GM23248 (cell line): ENCODE measurements at places on chromosomes 16 and 17. TPM values are rescaled to one million over a fixed set of nuclear protein-coding genes. Genes with fewer than 3 reads are reported as not detected.
A peak's percentile ranks its signal among the peaks of the same experiment; 100 is the strongest.

- H3K4me1 ChIP-seq, result no peaks in the 10 kb centered on the region
- no peak overlapping the region for H3K4me3 ChIP-seq
- no peaks in the 10 kb centered on the region for H3K27me3 ChIP-seq
Observed at GRCh38 chr16:50809561-50809960, 67.7 kb downstream of the CYLD start.

DNA sequence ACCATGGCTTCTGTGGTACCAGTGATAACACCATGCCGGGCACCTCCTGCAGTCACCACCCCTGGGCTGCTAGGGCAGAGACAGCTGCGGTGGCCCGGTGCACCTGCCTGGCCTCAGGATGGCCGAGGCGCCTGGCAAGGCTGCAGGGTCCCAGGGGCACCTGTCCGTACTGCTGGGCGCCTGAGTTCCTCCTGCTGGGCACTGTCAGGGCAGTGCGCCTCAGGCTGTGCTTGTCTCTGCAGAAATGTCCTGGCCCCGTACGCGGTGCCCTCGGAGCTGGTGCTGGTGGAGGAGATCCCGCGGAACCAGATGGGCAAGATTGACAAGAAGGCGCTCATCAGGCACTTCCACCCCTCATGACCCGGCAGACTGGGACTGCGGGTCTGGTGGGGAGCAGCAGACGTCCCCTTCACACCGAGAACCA, 17.7 kb upstream of the CDH15 start:
- no peak for DNase-seq
- no peaks in the 10 kb centered on the region for H3K27me3 ChIP-seq
- H3K27ac ChIP-seq, result no peak overlapping the region
- H3K36me3 ChIP-seq, result no peaks in the 10 kb centered on the region

DNA sequence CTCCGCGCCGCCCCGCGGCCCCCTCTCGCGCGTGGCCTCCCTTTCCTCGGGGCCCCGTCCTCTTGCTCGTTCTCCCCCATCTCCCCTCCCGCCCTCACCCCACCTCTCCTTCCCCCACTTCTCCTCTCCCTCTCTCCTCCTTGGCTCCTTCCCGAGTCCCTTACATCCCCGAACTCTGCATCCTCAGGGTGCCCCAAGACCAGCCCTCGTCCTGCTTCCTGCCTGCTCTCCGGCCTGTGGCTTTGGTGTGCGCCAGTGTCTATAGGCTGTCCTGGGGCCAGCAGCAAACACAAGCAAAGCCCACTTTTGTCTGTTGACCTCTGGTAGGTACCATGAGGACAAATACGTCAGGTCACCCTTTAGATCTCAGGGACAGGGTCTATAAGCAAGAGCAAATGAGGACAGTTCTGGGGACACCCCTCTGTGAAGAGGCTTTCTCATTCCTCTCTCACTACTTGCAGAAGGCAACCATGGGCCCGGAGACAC, 284 bp upstream of the COPZ2 start:
- peaks cover 16% of the 10 kb centered on the region for H3K4me1 ChIP-seq
- no peaks in the 10 kb centered on the region for H3K36me3 ChIP-seq
- peak overlapping the region; percentile 45 for H3K27ac ChIP-seq
- DNase-seq, result peak; percentile 59
- H3K27me3 ChIP-seq, result no peaks in the 10 kb centered on the region

The HOXB13 gene
- not detected in 2 replicates for total RNA-seq

The SNX20 gene
- total RNA-seq, result not detected in 2 replicates
